ENCODE measurements at places on chromosomes 2 and 18.

GRCh38 chr2:198440833-198441232, 636.4 kb downstream of the PLCL1 start:
- DNase-seq: no peak

- peak; percentile 10 for DNase-seq
These were observed 325.1 kb downstream of the RND3 start for GRCh38 chr2:150162241-150162942.

DNA sequence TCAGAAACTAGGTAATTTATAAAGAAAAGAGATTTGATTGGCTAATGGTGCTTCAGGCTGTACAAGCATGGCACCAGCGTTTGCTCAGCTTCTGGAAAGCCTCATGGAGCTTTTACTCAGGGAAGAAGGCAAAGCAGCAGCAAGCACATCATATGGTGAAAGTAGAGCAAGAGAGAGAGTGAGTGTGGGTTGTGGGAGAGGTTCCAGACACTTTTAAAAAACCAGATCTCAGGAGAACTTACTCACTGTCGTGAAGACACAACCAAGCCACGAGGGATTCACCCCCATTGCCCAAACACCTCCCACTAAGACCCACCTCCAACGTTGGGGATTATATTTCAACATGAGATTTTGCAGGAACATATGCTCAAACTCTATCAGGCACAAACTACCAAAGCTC, 554.6 kb upstream of the TNP1 start:
- DNase-seq: no peak

DNA sequence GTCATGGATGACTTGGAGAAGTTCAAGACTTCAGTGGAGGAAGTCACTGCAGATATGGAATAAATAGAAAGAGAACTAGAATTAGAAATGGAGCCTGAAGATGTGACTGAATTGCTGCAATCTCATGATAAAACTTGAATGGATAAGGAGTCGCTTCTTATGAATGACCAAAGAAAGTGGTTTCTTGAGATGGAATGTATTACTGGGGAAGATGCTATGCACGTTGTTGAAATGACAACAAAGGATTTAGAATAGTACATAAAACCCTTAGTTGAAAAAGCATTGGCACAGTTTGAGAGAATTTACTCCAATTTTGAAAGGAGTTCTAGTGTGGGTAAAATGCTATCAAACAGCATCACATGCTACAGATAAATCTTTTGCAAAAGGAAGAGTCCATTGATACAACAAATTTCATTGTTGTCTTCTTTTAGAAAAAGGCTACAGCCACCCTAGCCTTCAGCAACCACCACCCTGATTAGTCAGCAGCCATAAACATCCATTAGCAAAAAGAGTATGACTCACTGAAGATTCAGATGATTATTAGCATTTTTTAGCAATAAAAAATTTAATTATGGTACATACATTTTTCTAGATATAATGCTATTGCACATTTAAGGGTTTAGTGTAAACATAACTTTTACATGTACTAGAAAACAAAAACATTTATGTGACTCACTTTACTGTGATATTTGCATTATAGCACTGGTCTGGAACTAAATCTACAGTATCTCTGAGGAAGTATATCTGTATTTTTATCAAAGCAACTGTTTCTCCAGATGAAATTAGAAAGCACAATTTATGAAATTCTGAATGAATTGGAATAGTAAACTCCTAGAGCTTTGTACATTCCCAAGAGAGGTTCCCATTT, 110.5 kb upstream of the TACR1 start:
- no peak for DNase-seq

DNA sequence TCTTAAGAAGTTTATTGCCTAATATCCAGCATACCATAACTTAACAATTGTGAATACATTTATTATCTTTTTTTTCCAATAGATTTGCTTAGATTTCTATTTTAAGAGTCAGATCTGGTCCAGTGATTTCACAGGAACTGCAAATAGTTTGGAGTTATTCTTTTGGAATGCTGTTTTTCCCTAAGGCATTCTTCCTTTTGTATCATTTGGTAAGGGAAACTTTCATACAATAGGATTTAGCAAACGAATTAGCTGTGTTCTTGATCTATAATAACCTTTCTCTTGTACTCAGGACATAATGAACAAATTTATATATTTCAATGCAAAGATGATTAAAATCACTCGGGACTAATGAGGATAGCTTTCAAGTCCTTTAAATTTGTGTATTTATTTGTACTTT, 201.6 kb downstream of the ERBB4 start:
- no peak for DNase-seq

DNA sequence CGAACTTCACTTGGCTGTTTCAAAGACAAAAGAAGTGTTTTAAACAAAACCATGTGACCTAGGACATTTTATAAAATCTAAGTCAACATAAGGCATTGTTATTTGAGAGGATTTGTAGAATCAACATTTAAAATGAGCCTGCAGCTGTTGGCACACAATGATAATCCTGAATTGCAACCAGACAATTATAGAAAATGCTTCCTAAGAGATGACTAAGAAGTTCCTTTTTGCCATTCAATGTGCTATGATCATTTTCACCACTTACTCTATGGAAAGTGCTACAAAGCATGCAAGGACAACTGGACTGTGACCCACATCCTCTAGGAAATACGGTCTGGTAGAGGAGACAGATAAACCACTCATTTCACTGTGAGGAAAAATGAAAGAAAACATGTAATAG, 246.4 kb downstream of the CDH20 start:
- peak; percentile 21 for DNase-seq

GRCh38 chr2:61671561-61672315, 133.6 kb upstream of the XPO1 start:
- no peak for DNase-seq

- no peak for DNase-seq
These were observed 488.7 kb downstream of the THSD7B start for GRCh38 chr2:137254052-137254451.

DNA sequence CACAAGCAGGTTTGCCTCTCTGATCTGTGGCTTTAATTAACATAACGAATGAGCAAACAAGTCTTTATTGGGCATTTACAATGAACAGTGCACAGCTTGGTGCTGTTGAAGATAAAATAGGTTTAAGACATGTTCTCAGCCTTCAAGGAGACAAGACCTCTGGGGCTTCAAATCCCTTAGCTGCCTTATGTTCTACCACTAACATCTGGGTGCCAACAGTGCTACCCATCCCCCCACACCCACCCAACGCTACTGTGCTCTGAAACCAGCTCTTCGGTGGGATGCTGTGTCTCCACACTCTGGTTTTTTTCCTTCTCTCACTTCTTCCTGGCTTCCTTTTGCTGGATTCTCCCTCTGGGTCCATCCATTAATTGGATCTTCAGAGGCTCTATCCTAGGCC, 14.1 kb upstream of the B3GNT2 start:
- DNase-seq: no peak

GRCh38 chr2:219163156-219163555, 2.5 kb upstream of the NHEJ1 start:
- DNase-seq: no peak

- DNase-seq: no peak
These were observed 23.6 kb upstream of the RAB1A start for GRCh38 chr2:65153515-65153914.

DNA sequence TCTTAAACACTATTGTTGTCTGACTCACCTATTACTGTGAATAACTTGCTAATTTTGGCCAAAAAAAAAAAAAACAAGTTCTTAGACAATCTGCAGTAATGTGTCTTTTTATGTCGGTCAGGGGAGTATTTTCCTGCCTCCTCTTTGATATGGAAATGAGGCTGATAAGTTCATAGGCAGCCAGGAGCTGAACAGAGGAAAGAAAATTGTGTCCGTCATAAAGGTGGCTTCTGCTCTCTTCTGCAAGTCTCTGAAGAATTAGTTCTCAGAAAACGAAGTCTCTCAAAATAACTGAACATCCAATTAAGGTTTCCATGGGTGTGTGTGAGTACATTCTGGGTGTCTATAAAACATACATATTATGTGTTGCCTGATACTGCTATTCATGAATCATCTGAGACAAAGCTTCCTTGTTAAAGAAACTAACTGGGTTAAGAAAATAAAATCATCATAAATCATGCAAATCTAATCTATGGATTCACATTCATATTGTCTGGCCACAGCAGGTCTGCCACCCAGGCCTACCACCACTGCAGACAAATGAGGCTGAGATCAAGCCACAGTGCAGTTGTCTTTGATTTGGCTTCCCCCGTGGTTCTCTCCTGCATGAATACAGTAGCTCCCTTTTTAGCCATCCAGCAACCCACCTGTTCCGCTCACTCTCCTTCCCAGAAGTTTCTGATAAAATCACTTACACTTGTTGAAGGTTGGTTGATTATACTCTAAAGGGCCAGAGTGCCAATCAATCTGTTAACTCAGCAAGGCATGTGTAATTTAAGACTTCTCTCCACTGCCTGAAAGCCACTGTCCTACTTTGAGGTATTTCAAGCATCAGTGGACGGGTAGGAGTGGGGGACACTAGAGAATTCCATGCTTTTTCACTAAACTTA, 19.4 kb upstream of the SP5 start:
- no peak for DNase-seq

DNA sequence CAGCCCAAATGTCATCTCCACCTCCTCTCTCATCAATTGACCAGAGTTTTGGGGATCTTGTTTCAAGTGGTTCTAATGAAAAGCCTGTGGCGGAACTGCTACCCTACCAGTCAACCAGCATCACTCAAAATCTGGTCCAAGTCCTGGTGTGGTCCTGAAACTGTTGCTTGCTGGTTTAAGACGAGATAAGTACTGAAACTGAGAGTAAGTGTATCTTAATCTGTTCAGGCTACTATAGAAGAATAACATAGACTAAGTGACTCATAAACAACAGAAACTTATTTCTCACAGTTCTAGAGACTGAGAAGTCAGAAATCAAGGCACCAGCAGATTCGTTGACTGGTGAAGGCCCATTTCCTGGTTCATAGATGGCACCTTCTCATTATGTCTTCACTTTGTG, 879 bp upstream of the GALNT5 start:
- no peak for DNase-seq

- no peak for DNase-seq
These were observed 475 bp downstream of the SLC4A1AP start for GRCh38 chr2:27664154-27664574.

DNA sequence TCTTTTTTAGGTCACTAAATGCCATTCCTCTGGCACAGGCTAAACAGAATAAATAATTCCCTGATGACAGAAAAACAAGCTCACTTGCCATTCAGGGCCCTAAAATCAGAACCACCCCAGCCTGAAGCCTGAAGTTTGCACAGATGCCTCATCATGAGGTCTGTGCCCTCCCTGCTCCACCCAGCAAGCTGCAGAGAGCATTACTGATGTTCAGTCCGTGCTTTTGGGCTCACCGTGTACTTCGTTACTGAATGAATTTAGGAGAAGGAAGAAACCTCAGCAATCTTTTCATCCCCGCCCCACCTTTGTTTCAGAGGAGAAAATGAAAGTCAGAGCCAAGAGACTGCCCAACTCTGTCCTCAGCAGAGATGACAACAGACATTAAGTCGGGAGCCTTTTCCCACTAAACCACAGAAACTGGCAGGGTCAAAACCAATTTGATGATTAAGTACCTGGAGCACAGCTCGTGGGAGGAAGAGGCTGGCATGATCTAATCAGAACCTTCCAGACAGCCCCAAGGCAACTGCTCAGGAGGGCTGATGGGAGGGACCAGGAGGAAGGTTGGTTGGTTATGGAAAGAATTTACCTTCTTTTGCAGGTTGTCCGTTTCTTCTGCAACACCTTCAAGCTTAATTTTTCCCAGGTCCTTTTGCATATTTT, 122.7 kb downstream of the LAMA1 start:
- no peak for DNase-seq

DNA sequence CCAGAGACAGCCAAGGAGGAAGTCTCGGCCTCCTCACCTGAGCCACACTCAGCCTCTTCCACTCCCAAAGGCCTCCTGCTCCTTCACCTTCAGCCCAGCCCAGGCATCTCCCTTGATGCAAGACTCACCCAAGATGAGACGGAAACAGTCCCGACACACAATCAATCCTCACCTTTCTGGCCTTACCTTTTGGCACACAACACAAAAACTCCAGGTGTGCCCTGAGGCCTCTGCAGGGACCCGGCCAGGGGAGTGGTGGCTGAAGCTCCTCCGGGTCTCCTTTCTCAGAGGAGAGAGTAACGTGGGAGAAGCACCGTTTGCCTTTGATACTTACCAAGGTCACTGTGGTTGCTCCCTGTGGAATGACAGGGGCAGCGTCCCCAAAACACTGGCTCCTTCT, 23.8 kb upstream of the EFHD1 start:
- no peak for DNase-seq

DNA sequence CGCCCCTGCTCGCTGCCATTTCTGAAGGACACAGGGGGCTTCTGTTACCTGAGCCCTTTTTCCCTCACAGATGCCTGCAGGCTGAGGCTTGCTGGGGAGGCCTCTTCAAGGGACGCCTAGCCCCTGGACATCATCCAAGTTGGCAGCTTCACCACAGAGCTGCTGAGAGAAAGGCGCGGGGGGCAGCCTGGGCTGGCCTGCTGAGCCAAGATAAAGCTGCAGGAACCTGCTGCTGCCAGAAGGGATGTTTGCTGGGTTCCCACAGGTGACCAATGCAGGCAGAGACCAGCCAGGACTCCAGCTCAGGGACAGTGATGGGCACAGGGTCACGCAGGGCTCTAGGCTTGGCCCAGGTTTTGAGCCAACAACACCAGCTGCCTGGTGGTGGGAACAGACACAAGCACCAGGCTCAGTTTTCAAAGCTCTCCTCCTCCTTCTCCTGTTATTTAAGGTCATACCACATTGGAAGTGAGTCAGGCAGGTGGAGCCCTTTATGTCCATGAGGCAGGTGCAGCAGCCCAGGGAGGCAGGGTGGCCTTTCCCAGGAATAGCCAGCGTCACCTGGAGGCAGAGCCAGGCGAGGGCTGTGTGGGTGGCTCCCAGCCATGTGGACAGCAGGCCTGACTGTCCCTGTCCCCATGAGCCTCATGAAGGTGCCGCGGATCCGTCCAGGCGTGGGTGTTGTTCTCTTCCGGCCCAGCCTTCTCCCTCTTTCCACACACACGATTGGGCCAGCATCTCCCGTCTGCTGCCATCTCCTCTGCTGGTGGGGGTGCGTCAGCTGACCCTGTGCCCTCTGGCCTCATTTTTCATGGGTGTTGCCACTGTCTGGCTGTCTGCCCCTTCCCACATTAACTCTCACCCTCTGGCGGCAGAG, 515.5 kb upstream of the MYT1L start:
- DNase-seq: peak; percentile 74

GRCh38 chr2:33000986-33001385, 54.2 kb downstream of the LTBP1 start:
- no peak for DNase-seq

DNA sequence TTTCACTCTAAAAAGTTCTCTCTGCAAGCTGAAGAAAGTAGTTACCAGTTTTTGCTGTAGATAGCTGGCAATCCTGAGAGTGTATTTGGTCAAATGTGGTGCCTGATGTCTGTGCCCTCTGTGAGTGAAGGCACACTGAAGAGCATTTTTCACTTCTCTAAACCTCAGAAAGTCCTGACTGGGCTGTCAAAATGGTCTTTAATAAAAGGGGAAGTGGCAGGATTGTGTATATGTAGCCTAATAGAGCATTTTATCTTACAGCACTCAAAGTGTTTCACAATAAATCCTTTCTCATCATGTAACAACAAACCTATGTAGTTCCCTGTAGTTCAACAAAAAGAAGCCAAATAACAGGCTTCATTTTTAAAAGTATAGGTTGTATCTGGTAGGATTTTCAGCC, 1552.3 kb upstream of the SLC39A10 start:
- DNase-seq: no peak
